Stimulated activated CD8-positive, alpha-beta memory T cell treated with anti-CD3 and anti-CD28 coated beads, Interleukin-4, amount 100 ng/mL, for 1 hour (primary cell): ENCODE measurements at places on chromosomes 16 and 17.

GRCh38 chr16:17469011-17469740 lies 1.6 kb downstream of the XYLT1 start:
- no peak for DNase-seq

GRCh38 chr16:71794018-71794417 lies 14.6 kb downstream of the AP1G1 start:
- DNase-seq, result no peak

- DNase-seq, result peak; percentile 21
Observed at GRCh38 chr17:82592767-82593589, 55.3 kb downstream of the WDR45B start.

DNA sequence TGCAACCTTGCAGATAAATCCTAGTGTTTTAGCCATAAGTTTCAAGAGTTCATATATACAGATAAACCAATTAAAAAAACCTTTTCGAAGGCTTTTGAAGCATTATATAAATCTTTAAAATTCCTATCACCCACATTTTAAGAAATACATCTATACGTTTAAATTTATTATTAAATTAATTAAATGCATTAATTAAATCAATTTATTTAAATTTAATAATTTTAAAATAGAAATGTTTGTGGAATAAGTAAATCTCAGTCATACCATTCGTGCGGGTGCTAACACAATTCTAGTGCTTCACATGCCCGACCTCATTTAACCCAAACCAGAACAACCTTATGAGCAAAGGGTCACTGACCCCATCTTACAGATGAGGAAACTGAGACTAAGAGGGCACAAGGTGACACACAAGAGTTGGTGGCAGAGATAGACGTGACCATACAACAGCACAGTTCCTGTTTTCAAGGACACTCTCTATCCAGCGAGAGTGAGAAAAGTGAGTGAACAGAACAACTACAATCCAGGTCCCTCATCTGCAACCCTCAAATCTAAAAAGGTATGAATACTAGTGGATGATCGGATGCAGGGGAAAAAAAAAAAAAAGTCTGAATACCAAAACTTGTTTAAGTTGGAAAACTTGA lies 1.4 kb downstream of the NSMCE1 start:
- DNase-seq, result no peak

- DNase-seq, result no peak
Observed at GRCh38 chr17:59827721-59828477, 64.8 kb downstream of the TUBD1 start.

GRCh38 chr16:74623214-74623838 lies 16.4 kb upstream of the GLG1 start:
- DNase-seq, result no peak

DNA sequence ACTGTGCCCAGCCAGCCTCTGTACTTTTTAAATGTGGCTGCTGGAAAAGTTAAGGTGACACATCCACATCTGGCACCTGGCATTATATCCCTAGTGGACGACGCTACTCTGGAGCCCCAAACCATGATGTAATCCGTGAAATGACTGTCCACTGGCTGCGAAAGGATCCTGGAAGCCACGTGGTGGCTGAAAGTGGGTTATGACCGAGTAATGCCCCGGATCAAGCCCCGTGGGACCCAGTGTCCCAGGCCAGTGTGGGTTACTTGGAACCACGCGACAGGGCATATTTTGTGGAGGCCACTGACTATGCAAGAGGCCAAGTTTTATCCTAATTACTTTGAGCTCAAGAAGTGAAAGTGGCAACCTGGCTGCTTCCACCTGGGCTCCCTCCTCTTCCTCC lies 79.6 kb downstream of the PGS1 start:
- DNase-seq, result no peak

GRCh38 chr17:56937687-56938086 lies 23.2 kb downstream of the COIL start:
- no peak for DNase-seq

- DNase-seq, result no peak
Observed at GRCh38 chr16:75160386-75160785, 12.1 kb downstream of the ZFP1 start.

- no peak for DNase-seq
Observed at GRCh38 chr17:19242323-19242722, 5.2 kb downstream of the EPN2 start.

GRCh38 chr17:79936641-79937381 lies 97.6 kb upstream of the CBX4 start:
- no peak for DNase-seq

GRCh38 chr17:74852237-74853047 lies 7.2 kb downstream of the GRIN2C start:
- DNase-seq, result no peak

DNA sequence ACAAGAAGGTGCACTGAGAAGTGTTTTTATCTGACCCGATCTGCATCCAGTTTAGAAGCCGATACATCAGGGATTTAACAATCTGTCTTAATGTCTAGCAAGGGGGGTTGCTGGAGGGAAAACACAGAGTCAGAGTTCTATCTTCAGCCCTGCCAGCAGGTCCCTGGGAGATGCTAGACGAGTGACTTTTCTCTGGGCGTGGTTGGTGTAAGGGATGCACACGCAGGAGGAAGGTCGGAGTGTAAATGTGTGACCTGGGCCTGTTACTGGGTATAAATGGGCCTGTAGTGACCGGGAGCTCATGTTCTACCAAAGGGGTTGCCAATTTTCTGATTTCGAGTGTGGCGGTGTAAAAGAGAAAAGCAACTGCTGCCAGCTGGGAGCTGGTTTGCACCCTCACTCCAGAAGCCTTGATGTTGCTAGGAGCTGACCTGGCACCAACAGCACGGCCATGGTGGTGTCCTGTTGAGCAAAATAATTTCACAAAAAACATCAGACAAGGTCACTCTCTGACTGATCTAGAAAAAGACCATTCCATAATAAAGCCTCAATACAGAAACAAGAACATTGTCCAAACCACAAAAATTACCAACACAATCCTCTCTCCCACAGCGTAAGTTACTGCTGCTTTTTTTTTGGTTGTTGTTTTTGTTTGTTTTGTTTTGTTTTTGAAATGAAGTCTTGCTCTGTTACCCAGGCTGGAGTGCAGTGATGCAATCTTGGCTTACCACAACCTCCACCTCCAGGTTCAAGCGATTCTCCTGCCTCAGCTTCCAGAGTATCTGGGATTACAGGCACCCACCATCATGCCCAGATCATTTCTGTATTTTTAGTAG lies 1.3 kb upstream of the KCTD13 start:
- no peak for DNase-seq

- DNase-seq, result no peak
Observed at GRCh38 chr17:56604691-56605290, 11.3 kb downstream of the NOG start.

DNA sequence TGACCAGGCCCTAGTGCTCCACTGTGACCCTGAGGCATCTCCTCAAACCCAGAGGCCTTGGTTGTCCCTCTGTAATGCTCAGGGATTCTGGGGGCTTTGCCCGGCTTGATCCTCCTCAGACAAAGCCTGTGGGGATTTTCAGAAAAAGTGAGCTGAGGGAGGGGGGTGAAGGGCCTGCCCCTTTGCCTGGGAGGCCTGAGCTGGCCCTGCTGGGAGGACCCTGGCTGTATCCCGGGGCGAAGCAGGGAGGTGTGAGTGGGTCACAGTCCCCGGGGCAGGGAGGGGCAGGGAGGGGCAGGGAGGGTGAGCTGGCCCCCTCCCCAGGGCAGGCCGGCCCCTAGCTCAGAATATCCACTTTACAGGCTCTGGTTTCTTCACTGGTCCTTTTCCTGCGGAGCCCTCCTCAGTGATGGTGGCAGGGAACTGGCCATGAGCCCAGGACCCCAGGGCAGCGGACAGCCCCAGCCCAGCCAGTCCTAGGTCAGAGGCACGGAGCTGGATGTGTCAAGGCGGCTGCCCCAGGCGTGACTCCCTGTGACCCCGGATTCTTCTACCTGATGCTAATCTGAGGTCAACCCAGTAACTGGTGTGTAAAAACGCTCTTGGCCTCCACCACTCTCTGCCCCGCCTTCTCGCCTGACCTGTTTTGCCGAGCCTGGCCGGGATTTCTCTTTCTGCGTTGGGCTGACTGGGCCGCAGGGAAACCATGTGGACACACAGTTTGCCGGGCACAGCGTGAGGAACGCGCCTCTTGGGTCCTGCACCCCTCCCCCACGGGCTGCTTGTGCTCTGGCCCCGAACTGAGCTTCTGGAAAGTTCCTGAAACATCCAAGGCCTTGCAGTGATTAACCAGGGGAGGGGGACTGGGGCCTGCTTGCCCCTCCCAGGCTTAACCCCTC lies 5.8 kb upstream of the FASN start:
- DNase-seq, result no peak

DNA sequence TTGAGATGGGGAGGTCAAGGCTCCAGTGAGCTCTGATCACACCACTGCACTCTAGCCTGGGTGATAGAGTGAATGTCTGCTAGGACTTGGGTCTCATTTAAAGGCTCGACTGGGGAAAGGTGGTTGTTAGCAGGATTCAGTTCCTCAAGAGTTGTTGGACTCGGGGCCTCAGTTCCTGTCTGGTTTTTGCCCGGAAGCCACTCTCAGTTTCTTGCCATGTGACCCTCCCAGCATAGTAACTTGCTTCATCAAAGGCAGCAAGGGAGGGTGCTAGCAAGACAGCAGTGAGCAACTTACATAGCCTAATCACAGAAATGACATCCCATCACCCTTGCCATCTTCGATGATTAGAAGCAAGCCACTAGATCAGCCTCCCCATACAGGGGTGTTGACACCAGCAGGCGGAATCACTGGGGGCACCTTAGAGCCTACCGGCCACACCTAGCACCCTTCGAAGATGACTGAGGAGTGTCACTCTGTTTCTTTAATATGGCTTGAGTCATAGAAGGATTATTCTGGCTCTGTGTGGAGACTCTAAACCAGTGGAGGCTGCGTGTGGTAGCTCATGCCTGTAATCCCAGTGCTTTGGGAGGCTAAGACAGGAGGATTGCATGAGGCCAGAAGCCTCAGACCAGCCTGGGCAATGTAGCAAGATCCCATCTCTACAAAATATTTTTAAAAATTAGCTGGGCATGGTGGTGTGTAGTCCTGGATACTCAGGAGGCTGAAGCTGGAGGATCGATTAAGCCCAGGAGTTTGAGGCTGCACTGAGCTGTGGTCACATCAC lies 13.2 kb upstream of the SCNN1B start:
- DNase-seq, result no peak

GRCh38 chr17:57676543-57676942 lies 68.6 kb downstream of the CCDC182 start:
- no peak for DNase-seq

- no peak for DNase-seq
Observed at GRCh38 chr17:59671386-59671785, 35.8 kb downstream of the PTRH2 start.

- no peak for DNase-seq
Observed at GRCh38 chr17:38613981-38614779, 8.4 kb upstream of the SRCIN1 start.

- no peak for DNase-seq
Observed at GRCh38 chr16:73053364-73054124, 5.6 kb upstream of the ZFHX3 start.
